ENCODE measurements at places on chromosomes 1 and 21.
A peak's percentile ranks its signal among the peaks of the same experiment; 100 is the strongest.

- DNase-seq, result no peak
These were observed 132.8 kb downstream of the CASZ1 start for GRCh38 chr1:10663678-10664035.

GRCh38 chr1:192978195-192978710 lies 80.9 kb downstream of the UCHL5 start:
- no peak for DNase-seq

GRCh38 chr1:244851546-244852231 lies 12.7 kb downstream of the HNRNPU start:
- DNase-seq, result no peak

DNA sequence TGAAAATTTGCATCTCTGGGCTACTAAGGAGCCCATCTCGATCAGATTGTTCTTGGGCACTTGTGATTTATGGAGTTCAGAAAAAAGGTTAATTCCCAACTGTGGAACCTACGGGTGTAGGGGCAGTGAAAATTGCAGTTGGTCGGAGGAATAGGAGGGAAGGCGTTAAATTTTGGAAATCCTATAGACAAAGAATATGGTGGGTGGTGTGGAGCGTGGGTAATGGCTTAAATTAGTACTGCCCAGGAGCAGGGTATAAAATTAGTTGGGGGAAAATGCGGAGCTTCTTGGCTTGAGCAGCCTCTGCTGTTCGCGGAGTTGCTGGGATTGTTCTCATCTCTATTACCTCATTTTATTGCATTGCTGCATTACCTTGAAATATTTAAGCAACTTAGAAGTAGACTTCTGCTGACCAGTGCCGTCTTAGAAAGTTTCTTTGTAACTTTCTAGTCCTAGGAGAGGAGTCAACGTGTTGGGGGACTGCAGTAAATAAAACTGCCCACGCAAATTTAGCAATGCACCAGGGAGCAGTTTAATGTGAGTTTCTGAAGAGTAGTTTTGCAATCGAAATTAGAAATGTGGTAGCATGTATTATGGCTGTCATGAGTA lies 514 bp downstream of the S1PR1 start:
- DNase-seq, result peak; percentile 12

- peak; percentile 53 for DNase-seq
These were observed at the start of gene PADI2 for GRCh38 chr1:17119076-17119772. Gene PADI2 (minus strand): TSS chr1:17119451. CDS start chr1:17119371, 80 bp downstream.

DNA sequence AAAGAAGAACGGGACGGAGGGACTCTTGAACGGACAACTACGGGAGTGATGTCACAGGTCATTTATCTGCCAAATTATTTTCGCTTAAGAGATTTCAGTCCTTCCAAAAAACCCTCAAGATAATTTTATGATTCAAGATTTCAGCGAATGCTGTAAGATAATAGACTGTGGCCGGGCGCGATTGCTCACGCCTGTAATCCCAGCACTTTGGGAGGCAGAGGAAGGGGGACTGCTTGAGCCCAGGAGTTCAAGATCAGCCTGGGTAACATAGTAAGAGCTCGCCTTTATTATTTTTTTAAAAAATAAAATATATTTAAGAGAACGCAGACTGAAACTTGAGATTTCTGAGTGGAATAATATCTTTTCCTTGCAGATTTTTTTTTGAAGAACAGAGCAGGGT lies 609 bp downstream of the RWDD2B start:
- no peak for DNase-seq

- no peak for DNase-seq
These were observed 790 bp upstream of the TSNAX start for GRCh38 chr1:231527586-231528171.

DNA sequence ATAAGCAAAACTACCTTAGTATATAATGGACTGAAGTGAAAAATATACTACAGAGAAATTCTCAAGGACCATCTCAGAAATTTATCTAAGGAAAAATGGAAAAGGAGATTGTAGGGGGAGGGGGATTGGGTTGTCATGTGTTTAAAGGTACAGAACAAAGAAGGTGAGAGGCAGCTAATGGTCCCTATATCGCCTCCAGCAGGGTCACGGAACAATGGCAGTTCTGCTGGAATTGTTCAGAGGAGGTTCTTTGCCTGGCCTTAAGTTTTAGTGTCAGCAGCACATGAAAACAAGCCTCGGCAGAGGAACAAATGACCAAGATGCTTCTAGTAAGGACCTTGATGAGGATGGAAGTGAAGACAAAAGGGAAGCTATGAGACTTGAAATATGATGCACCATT lies 42.0 kb upstream of the RGS2 start:
- no peak for DNase-seq

DNA sequence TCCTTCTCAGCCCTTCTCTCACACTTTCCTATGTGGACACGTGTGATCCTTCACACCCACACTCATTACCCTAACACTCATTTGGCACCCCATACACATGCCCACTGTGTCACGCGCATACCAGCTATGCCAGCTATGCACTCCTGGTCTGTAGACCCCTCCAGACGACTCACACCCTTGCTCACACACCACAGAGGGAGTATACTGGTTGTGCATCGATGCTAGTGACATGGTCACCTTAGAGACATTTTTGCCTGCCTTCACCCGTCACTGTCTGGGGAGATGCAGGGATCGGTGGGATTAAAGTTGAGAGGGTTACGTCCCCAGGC lies 8.3 kb upstream of the PPM1J start:
- no peak for DNase-seq

DNA sequence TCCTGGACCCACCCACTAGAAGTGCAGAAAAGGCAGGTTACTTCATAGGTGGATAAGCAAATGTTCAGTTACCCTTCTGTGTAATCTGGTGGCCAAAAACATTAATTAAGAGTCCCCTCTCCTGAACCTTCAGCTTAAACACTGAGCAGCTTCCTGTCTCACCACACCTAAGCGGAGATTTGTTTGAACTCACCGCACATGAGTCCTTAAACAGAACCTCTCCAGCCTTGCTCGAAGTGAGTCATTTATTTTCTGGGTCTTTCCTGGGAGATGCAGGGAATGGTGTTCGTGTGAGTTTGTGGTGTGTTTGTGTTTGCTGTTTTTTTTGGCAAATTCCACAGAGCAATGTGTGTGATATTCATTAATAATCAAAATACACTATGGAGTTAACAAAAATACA lies 7.6 kb upstream of the FNBP1L start:
- no peak for DNase-seq

- DNase-seq, result no peak
These were observed 15.2 kb downstream of the RGS4 start for GRCh38 chr1:163084330-163084729.

DNA sequence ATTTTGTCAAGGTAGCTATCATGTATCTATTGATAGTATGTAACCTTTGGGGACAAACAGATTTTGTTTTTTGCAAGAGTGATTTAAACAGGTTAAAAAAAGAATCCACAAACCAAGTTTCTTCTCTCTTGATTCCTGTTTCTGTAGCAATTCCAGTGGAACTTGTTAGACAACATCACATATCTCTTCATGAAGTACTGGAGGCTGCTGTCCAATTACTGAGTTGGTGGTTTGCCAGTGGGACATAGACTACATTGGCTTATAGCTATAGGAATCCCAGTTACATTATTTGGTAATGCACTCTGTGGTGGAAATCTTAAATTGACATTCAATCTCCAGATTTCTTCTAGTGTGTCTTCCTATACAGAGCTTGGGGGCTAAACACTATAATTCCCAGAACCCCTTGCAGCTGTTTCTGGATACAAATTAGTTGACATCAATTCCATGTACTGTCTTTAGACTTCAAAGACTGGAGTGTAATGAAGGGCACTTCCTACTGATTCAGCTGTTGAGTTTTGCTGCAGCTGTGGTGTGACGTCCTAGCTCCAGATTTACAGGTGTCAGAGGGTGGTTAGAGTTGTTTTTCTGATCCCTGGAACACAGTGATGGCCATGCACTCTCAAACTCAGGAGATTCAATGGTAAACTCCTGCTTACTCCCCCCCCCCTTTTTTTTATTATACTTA lies 29.4 kb upstream of the GCLM start:
- DNase-seq, result no peak

DNA sequence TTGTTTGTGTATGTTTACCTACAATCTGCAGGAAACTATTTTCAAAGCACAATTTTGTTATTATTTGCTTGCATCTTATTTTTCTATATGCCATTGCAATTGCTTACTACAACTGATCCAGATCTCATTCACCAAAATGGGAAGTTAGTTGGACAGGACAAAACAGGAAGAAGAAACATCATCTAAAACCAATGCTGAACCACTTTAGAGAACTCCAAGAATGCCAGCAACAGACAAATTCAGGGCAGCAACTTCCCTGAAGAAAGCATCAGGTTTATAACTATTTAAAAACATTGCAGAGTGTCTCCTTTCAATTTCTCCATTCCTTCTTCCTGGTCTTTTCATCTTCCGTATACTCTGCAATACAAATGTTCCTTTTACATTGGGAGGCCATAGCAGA lies 82.4 kb upstream of the SMYD2 start:
- DNase-seq, result no peak

- DNase-seq, result peak; percentile 56
These were observed 649.4 kb upstream of the CXADR start for GRCh38 chr21:16863362-16863905.

DNA sequence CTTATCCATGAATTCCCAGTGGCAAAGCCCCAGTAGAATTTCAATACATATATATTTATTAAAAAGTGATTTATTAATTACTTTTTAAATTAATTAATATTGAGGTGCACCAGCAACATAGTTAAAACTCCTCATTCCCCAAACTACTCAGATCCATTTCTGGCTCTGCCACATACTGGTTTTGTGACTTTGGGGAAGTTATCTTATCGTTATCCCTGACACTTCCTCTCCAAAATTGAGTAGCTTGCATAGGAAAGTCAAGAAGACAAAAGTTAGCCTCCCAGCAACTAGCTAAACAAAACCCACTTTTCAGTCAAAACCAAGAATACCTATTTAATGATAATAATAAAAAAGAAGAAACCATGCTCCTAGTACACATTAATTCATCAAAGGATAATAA lies 35.9 kb downstream of the TCP10L start:
- DNase-seq, result no peak

DNA sequence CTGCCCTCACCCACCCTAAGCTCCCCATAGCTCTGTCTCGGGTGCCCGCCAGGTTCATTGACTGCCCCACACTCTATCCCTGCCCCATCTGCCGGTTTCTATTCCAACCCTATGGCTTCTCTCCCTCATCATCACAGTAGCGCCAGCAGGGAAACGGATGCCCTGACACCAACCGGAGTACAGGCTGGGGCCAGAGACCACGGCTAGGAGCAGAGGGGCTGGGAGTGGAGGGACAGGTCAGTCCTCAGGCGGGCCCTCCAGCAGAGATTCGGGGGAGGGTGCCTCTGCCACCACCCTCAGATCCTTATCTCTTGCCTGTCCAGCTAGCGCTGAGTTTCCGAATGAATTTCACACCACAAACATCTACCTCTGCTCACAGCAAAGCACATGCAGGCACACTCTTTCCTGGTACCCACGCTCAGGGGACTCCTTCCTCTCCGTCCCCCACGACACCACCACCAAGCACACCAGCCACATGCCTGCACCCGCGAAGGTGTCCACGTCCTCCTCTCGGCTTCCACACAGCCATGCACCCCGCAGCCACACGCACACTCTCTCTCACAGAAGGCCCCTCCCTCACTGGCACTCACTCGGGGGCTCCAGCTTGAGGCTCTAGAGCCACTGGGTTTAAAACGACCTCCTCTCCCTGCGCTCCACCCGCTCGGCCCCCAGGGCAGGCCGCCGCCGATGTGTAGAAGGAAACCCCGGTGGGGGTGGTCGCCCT lies 7.2 kb downstream of the TAL1 start:
- no peak for DNase-seq

DNA sequence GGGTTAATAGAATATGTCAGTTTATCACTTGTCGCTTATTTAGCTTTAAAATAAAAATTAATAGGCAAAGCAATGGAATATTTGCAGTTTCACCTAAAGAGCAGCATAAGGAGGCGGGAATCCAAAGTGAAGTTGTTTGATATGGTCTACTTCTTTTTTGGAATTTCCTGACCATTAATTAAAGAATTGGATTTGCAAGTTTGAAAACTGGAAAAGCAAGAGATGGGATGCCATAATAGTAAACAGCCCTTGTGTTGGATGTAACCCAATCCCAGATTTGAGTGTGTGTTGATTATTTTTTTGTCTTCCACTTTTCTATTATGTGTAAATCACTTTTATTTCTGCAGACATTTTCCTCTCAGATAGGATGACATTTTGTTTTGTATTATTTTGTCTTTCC lies 98.1 kb downstream of the TGFB2 start:
- no peak for DNase-seq

DNA sequence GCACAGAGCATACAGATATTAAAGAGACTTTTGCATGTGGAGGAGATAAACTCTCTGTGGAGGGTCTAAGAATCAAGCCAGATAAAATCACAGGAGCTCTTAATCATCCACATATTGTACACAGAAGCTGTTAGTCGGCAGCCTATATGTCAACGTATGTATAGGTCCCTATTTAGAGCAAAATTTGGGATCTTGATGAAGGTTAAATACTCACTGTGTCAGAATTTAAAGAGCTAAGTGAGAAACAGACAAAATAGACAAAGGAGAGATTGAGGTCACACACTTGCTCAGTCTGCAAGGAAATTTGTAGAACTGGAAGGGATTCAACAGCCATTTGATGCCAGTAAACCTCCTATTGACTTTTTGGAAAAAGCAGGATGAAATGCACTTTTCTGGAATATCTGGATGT lies 4.1 kb upstream of the IRF2BP2 start:
- peak; percentile 72 for DNase-seq

- DNase-seq, result no peak
These were observed 62.7 kb downstream of the SIK1 start for GRCh38 chr21:43364261-43364510.

DNA sequence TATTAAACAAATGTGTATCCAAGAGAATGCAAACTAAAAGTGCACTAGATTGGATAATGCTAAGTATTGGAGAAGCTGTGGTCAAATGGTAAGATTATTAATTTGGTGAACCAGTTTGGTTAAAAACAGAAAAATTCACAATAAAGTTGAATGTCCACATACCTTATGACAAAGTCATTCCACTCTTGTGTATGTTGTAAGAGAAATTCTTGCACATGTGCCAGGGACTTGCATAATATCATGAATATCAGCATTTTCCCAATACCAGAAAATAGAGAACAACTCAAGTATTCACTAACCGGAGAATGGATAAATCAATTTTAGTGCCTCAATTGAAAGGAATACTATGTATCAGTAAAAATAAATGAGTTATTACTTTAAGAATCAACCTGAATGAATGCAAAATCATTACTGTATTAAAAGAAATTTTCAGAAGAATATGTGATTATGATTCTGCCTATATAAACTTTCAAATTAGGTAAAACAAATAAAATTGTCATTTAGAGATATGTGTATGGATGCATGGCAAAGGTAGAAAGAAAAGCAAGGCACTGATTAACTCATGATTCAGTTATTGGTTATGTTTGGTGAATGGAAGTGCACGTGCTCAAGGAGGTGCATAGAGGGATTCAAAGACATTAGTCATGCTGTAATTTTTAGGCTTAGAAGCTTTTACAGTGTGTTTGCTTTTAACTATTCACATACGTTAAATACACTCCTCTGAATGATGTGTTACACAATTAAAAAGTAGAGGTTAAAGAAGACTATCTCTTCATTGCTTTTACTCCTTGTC lies 217.4 kb upstream of the KCNK2 start:
- DNase-seq, result no peak

- DNase-seq, result no peak
These were observed 52.1 kb upstream of the ADARB1 start for GRCh38 chr21:45022348-45022675.
